ENCODE measurements at places on chromosomes 1 and 21. TPM values are rescaled to one million over a fixed set of nuclear protein-coding genes. Genes with fewer than 3 reads are reported as not detected.

DNA sequence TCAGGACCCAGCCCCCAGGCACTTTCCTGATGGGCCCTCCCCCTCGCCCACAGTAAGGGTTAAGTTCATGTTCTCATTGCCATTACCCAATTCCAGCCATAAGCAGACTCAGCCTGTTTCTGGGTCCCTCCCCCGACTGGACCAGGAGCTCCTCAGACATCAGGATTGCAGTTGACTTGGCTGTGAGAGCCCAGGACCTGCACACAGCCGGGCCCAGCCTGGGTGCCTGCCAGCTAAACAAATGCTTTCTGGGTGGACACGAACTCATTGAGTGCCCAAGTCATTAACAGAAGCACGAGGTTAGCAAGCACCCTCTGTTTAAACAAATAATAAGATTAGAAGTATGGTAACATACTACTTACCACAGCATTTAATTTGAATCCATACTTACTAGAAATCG lies 147.9 kb upstream of the POU3F1 start:
- H3K4me1 ChIP-seq: no peaks in the 10 kb centered on the region
- H3K27me3 ChIP-seq: peaks cover 23% of the 10 kb centered on the region
- no peaks in the 10 kb centered on the region for H3K36me3 ChIP-seq
- no peak for DNase-seq

GRCh38 chr1:32256473-32257226 lies 5.6 kb downstream of the LCK start:
- H3K27me3 ChIP-seq: no peaks in the 10 kb centered on the region
- H3K4me1 ChIP-seq: peaks cover 57% of the 10 kb centered on the region
- no peak for DNase-seq
- H3K4me3 ChIP-seq: peak overlapping the region; percentile 77
- H3K27ac ChIP-seq: peak overlapping the region; percentile 96

CFAP74 gene
- not detected for total RNA-seq

DNA sequence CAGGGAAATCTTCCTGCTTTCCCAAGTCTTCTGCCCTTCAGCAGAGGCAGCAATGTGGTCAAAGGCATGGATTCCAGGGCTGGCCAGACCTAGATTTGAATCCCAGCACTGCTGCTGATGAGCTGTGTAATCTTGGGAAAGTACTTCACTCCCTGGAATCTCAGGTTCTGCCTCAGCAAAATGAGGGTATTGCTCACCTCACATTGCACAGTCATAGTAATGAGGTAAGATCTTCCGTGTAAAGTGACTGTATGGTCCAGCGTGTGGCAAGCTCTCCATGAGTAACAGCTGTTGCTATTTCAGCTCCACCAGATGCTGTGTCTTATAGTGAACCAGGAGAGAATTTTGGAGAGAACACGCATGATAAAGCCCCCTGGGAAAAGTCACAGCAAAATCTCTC lies 56.1 kb upstream of the F3 start:
- no peak overlapping the region for H3K27ac ChIP-seq
- H3K27me3 ChIP-seq: peaks cover 20% of the 10 kb centered on the region
- no peak overlapping the region for H3K4me3 ChIP-seq

- no peak overlapping the region for H3K27ac ChIP-seq
- H3K27me3 ChIP-seq: peaks cover 2% of the 10 kb centered on the region
- DNase-seq: no peak
- H3K4me3 ChIP-seq: no peak overlapping the region
- peaks cover 3% of the 10 kb centered on the region for H3K36me3 ChIP-seq
- H3K4me1 ChIP-seq: peaks cover 27% of the 10 kb centered on the region
Measured at GRCh38 chr1:40838045-40838979, 23.9 kb downstream of the CITED4 start.

DNA sequence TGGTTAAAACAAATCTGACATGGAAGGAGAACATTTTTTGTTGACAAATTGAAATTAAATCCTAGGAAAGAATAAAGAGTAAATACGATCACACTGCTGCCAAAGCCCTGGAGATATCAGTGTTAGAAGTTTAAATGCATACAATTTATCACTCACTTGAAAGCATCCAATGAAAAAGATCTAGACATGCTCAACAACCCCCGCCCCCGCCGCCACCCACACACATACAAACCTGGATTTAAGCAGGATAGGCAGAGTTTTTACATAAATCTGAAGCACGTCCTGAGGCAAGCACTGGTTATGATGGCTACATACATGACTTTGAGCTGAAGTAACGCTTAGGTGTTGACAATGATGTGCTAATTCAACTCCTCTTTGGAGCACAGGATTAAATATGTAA lies 58.5 kb downstream of the LYST start:
- H3K4me1 ChIP-seq: no peaks in the 10 kb centered on the region
- no peaks in the 10 kb centered on the region for H3K27me3 ChIP-seq
- no peak overlapping the region for H3K27ac ChIP-seq
- peaks cover 34% of the 10 kb centered on the region for H3K36me3 ChIP-seq
- DNase-seq: no peak

- H3K27ac ChIP-seq: no peak overlapping the region
- H3K27me3 ChIP-seq: peaks cover 18% of the 10 kb centered on the region
- H3K4me3 ChIP-seq: no peak overlapping the region
- H3K4me1 ChIP-seq: no peaks in the 10 kb centered on the region
- no peak for DNase-seq
Measured at GRCh38 chr1:28190337-28190979, 14.0 kb upstream of the PTAFR start.

GRCh38 chr1:72227667-72228066 lies 54.7 kb downstream of the NEGR1 start:
- no peaks in the 10 kb centered on the region for H3K27me3 ChIP-seq
- H3K27ac ChIP-seq: no peak overlapping the region
- no peaks in the 10 kb centered on the region for H3K4me1 ChIP-seq
- no peak for DNase-seq
- no peaks in the 10 kb centered on the region for H3K36me3 ChIP-seq

- H3K27me3 ChIP-seq: no peaks in the 10 kb centered on the region
- DNase-seq: peak; percentile 5
- peak overlapping the region; percentile 40 for H3K4me3 ChIP-seq
- H3K36me3 ChIP-seq: peaks cover 53% of the 10 kb centered on the region
Measured at GRCh38 chr1:6545276-6546112, 8.8 kb downstream of the NOL9 start.

TNFRSF18 gene
- 350 TPM for total RNA-seq

GPATCH3 gene
- 15.7 TPM for total RNA-seq

DNA sequence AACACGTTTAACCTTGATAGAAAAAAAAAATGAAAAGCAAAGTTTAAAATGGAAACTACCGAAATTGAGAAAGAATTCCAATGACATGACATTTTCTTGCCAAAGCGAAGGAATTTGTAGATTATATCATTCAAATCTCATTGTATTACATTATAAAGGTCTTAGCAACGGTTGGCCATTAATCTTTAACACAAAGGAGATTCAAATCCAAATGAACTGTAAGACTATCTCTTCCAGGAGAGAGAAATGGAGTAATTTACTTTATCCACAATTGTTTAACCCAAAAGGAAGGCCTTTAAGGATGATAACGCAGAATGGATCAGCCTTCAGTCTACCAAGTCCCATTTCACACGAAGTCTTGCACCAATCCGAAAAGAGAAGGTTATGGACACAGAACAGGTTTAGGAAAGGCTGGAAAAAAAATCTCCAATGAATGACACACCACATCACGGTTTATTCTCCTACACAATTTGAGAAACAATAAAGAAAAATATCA lies 1.5 kb downstream of the ENAH start:
- H3K27ac ChIP-seq: no peak overlapping the region
- H3K36me3 ChIP-seq: no peaks in the 10 kb centered on the region
- H3K4me3 ChIP-seq: peak overlapping the region; percentile 87
- DNase-seq: no peak
- peaks cover 16% of the 10 kb centered on the region for H3K4me1 ChIP-seq

DFFB gene
- 15.8 TPM for total RNA-seq

- DNase-seq: no peak
Measured at GRCh38 chr1:156104861-156105832, 9.4 kb upstream of the LMNA start.

- peaks cover 2% of the 10 kb centered on the region for H3K27me3 ChIP-seq
- H3K36me3 ChIP-seq: no peaks in the 10 kb centered on the region
- H3K4me1 ChIP-seq: no peaks in the 10 kb centered on the region
- no peak overlapping the region for H3K27ac ChIP-seq
Measured at GRCh38 chr21:45300786-45301520, 13.3 kb upstream of the POFUT2 start.

FAM163A gene
- total RNA-seq: not detected
